Thoracic aorta (tissue), 2 donors: ENCODE measurements at places on chromosomes 4 and X. TPM values are rescaled to one million over a fixed set of nuclear protein-coding genes. Genes with fewer than 3 reads are reported as not detected.

DNA sequence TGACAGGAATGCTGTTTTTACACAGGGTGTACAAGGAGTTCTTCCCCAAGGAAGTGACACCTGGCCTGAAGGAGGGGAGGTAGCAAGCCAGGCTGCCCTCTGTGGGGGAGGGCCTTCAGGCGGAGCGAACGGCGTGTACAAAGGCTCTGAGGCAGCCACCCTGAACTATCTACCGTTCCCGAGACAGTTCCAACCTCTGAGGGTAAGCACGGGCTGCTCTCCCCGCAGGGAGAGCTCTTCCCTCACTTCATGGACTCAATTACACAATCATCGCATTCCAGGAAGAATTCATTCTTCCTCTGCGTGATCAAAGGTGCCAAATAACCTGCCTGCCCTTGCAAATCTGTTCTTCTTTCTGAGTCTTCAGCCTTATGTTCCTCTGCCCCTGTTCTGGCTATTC lies 4.8 kb downstream of the ELK1 start:
- DNase-seq, result no peak

DNA sequence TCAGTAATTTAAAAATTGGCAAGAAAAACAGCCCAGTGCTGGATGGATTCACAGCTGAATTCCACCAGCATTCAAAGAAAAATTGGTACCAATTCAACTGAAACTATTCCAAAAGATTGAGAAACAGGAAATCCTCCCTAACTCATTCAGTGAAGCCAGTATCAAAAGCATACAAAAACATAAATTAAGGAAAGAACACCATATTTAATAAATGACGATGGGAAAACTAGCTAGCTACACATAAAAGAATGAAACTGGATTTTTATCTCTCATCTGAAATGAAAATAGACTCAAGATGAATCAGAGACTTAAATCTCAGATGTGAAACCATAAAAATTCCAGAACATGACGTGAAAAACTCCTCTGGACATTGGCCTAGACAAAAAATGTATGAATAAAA lies 516.8 kb upstream of the SPANXN1 start:
- DNase-seq, result no peak

DNA sequence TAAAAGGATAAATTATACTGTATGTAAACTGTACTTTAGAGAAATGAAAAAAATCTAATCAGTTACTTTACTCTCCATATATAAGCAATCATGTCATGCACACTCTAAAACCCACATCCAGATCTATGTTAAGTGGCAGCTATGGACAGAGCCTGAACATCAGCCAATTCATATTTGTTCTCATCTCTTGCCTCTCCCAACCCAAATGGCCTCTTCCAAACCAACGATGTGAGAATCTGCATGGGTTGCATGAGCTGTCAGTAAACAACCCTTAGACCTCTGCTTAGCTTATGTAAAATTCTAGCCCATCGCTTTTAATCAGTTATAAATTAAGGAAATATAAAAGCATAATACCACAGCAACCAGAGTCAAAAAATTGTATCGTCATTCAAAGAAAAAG lies 288.7 kb upstream of the INTU start:
- DNase-seq, result no peak

GRCh38 chr4:48261281-48261680 lies 8.4 kb downstream of the TEC start:
- no peak for DNase-seq

- no peak for DNase-seq
These were observed 330.2 kb downstream of the NLGN4X start for GRCh38 chrX:5898463-5898862.

DNA sequence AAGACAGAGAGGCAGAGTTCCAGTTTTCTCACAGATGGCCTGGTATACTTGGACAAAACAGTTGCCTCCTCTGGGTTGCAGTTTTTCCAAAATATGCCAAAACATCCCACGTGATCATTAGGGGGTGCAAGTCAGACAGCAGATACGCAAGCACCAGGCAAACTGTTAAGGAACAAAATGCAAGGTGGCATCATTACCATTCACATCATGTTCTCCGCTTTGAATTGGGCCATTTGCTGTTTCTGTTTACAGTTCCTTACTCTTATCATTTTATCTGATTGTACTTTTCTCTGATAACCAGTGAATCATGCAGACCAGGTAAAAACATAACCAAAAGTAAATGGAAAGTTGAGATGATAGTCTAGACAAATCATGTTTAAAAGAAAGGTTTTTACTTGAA lies 16.4 kb upstream of the HMGB3 start:
- DNase-seq, result no peak

- DNase-seq, result no peak
These were observed 183.7 kb downstream of the SPATA18 start for GRCh38 chr4:52234561-52235440.

GRCh38 chrX:110432091-110432905 lies 73.7 kb downstream of the RTL9 start:
- no peak for DNase-seq

DNA sequence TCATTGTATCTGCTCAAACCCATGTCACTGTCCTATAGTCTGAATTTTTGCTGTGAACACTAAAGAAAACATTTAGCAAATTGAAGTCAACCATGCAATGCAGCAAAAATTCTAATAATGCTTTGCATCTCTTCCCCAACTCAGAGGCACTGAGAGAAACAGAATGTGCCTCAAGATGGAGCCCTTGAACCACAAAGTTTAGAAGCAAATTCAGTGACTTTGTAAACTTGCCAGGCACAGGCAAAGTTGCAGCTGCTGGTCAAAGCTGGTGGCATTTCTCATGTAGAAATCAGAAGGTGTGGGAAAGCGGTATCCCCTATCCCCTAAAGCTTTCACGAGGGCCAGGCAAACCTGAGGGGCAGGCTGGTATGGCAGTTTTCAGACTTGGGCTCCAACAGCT lies 121.7 kb upstream of the DIPK2B start:
- no peak for DNase-seq

GRCh38 chr4:90078440-90078839 lies 48.8 kb upstream of the CCSER1 start:
- no peak for DNase-seq

GRCh38 chr4:91111556-91111955 lies 984.4 kb downstream of the CCSER1 start:
- DNase-seq, result no peak

GRCh38 chrX:141673946-141674345 lies 24.6 kb downstream of the SPANXD start:
- no peak for DNase-seq

- DNase-seq, result no peak
These were observed 456.2 kb downstream of the FAT4 start for GRCh38 chr4:125770814-125771398.

DNA sequence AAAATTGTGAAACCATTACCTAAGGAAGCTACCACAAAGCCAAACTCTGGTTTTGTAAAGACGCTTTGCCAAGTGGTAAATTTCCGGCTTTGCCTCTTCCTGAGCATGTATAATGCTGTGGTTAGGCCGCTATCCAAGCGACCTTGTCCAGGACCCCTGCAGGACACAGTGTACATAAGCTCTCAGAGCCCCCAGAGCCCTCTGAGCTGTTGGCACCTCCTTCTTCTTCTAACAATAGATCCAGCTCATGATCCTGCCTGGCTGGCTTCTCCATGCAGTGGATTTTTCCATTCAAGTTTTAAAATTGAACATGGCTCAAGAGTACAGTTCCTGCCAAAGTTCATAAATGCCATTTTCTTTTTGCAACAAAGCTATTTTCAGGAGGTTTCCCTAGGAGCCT lies 326.7 kb downstream of the MAPK10 start:
- peak; percentile 13 for DNase-seq

DNA sequence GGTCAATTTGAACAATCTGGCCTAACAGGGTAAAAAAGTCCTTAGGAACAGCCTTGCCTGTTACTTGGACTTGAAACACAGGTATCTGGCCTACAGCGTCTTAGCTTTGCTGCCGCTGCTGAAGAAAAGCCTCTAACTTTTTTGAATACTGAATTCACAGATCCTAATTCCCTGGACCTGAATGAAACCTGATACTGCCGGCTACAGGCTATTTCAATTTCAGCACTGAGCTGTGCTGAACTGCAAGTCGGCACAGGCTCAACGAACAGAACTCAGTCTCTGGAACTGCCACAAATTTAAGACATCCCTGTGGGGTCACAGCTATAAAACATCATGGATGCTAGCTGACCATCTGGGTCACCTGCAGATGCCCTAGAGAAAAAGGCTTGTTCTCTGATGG lies 7.2 kb downstream of the NR0B1 start:
- no peak for DNase-seq

DNA sequence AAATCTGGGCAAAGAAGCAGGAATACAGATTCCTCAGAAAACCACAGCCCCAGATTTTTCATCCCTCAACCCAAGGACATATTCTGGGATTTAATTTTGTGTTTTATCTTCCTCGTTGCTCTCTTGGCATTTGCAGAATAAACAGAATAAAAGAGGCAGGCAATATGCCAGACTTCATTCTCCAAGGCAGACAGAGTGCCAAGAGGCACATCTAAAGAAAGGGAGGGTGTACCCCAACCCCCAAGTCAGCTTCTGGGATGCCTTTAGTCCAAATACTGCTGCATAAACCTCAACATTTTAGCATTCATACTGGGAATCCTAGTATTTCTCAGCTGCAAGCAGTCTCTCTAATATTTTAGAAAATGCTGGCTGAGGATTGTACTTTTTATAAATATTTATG lies 629.2 kb downstream of the KLHL13 start:
- no peak for DNase-seq

- no peak for DNase-seq
These were observed 12.0 kb upstream of the SLC2A9 start for GRCh38 chr4:10033191-10033881.

DNA sequence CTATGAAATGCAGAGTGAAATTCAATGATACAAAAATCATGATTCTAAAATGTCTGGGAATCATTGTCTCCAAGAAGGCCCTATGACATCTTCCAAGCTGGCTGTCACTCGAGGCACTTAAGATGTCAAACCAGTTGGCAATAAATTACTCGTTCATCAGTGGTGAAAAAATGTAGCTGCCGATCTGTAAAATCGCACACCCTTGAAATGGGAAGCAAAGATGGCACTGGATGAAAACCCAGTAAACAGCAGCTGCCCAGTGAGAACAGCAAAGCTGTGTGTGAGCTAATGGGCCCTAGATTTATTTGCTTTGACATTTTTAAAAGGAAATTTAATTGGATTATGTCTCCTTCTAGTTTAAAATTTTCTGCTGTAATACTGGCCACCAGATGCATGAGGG lies 181.9 kb upstream of the NDP start:
- DNase-seq, result no peak

GRCh38 chrX:7110821-7111276 lies 36.7 kb upstream of the STS start:
- no peak for DNase-seq

DNA sequence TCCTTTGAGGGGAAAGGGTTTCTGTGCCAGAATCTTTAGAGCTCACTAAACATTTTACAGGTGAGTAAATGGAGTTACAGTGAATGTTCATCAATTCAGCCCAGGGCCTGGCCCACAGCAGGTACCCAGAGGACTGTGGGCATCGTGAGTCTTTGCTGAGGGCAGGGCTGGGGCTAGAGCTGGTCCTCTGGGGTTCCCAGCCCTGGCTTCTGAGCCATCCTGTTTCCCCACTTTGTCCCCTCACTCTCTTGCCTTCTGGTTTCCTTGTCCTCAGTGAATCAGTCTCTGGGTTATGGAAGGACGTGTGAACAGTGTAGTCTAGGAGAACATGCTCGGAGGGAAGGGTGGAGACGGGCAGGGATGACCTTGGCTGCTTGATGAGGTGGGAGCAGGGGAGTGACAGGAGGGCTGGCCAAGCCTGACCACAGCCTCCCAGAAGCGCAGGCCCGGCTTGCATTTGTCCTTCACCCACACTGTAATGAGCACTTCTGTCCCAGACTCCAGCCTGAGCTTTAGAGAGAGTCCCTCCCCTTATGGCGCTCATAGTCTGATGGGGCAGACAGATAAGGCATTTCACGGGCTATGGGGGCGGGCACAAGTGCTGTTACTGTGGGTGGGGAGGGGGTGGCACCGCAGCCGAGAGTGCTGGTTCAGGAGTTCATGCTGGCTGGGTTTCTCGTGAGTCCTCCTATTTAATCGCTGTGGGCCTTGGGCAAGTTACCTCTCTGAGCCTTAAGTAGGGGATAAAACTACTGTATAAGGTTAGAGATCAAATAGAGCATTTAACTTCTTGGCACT lies 17.3 kb downstream of the TBC1D14 start:
- no peak for DNase-seq

GRCh38 chr4:25252230-25253070 lies 18.6 kb downstream of the PI4K2B start:
- DNase-seq, result no peak

DNA sequence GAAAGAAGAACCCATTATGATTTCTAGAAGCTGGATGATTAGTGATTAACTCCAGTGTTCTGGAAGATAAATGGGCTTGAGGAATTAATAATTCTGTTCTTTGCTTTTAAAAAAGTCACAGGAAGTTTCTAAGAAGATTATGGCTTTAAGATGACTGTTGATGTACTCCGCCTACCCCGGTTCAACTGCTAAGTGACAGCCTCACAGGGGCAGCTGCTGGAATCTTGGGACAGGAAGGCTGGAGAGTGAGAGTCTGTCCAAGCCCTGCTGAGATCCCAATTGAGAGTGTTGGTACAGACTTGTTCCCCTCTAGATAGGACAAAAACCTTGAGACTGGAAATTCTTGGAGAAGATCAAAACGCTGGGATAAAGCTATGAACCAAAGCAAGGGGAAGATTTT lies 37.3 kb downstream of the NPY1R start:
- no peak for DNase-seq

DNA sequence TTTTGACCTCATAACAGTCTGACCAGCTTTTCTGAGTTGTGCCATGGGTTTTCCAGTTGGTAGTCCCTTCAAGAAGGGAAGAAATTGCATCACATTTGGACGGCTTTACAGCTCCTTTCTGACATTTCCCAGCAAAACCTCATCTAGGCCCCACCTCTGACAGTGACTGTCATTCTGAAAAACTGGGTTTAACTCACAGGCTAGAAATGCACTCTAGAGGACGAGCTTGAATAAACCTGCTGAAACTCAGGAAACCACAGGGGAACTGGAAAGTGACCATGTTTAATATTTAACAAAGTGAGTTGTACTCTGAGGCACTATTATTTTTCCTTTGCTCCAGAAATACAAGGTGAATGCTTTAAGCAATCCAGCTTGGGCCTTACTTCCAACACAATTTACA lies 434.3 kb upstream of the RASGEF1B start:
- no peak for DNase-seq

GRCh38 chr4:140811429-140811828 lies 55.2 kb upstream of the TBC1D9 start:
- DNase-seq, result no peak

- DNase-seq, result no peak
These were observed 72.1 kb upstream of the MAMLD1 start for GRCh38 chrX:150291014-150291413.

Gene NR3C2
- 18.1 TPM for total RNA-seq

Gene BST1
- total RNA-seq, result 9.2 TPM

Gene ADGRG4
- 0.14 TPM for total RNA-seq

Gene SLC16A2
- 11.6 TPM for total RNA-seq

Gene PCDH18
- 31.0 TPM for total RNA-seq

Gene SSX3
- total RNA-seq, result not detected

Gene CT55
- not detected for total RNA-seq

Gene DOK7
- 36.7 TPM for total RNA-seq

Gene ELK1
- total RNA-seq, result 33.4 TPM

Gene EPHA5
- total RNA-seq, result 0.27 TPM
